ENCODE measurements at places on chromosomes 5 and 9.

DNA sequence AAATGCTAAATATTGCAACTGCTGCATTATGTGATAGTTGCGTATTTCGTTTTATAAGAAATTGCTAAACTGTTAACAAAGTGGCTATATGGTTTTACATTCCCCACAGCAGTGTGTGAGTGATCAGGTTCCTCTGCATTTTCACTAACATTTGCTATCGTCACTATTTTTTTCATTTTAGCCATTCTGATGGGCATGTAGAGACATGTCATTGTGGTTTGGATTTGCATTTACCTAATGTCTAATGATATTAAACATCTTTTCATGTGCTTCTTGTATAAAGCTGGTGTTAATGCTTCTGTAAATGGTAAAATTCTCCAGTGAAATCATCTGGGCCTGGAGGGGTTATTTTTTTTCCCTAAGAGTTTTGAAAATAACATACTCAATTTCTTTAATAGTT lies 61.6 kb downstream of the ERCC6L2 start:
- no peak for DNase-seq

- no peak for DNase-seq
Observed at GRCh38 chr5:139711906-139712224, 63.7 kb downstream of the CXXC5 start.

DNA sequence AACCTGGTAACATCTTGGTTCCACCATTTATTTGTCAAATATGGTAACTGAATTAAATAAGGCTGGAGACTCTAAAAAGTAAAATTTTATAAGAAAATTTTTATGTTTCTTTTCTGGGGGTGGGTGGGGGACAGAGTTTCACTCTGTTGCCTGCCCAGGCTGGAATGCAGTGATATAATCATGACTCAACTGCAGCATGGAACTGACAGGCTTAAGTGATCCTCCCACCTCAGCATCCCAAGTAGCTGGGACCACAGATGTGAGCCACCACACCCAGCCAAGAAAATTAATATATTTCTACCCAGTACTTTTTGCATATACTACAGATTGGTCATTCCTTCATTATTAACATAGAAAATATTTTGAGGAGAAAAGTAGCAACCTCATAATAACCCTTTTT lies 216.9 kb downstream of the DEPDC1B start:
- DNase-seq: no peak

DNA sequence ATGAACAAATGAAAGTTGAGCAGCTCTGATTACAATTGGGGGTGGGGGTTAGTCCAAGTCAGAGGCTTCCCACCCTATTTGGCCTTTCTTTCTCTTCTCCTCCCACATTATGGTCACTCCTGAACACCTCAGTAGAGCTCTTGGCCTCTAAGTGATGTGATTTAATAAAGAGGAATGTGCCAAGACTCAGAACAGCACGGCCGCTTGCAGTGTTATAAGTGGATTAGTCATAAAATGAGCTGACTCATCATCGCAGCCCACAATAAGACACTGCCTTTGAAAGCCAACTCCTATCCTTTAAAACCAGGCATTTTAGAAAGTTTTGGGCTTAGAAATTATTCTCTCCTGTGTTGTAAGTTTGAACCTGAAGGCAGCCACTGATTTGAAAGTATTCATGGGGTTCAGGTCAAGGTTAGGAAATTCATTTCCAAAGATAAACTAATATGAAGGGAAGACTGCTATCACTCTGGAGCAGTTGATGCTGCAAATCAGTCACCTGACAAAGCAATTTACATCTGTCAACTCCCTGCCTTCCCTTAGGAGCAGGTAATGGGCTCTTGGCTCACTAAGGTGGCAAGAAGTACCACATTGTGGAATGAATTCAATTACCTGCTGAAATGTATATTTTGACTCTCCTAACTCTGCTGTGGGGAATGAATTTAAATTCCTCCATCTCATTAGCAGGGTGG lies 283.6 kb upstream of the NMUR2 start:
- DNase-seq: no peak

DNA sequence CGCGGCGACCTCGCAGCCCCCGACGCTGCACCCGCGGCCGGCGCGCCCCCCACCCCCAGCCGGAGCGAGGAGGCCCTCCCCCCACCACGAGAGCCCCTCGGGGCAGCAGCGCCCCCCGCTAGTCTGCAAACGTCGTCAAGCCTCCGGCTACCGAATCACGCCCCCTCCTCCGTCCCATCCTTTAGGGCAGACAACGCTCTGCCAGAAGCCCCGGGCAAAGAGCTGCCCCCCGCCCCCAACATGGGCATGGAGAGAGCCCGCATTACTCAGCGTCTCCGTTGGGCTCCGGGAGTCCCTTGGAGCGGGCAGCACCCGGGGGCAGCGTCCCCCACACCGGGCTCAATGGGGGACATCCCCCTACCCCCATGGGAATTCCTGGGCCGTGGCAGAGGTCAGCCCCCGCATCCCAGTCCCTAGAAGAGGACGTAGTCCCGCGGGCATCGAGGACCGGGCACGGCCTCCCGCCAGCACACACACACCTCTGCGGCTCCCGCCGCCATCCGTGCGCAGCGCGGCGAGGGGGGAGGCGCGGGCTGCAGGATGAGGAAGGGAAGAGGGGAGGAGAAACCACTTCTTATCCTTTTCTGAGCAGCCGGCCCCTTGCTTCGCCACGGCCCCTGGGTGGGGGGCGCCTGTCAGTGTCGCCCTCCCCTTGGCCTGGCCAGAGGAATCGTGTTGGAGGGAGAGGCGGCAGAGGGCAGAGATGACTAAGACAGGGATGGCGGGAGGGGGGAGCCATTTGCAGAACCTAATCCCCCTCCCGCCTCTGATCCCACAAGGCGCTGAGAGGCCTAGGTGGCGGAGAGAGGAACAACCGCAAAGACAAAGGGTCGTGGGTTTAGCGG lies 750 bp downstream of the DNM1 start:
- no peak for DNase-seq

- no peak for DNase-seq
Observed at GRCh38 chr9:6955251-6955921, 197.6 kb downstream of the KDM4C start.

GRCh38 chr5:83846624-83847350 lies 126.1 kb upstream of the HAPLN1 start:
- no peak for DNase-seq
